ENCODE measurements at places on chromosomes 12 and 14. TPM values are rescaled to one million over a fixed set of nuclear protein-coding genes. Genes with fewer than 3 reads are reported as not detected.

DNA sequence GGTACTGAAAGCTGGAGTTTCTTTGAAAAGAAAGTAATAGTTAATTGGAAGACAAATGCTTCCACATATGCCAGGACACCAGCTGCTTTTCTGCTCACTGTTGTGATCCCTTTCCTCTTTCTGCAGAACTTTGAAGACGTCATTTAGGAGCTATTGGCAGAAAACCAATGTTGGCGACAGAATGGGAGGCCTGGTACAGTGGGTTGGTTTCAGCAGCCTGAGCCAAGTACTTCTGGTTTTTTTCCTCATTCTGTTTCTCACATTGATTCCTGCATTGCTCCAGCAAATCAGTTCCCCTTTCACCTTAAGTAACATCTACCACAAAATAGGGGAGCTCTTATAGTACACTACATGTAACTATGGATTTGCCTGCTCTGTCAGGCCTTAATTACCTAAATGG, 96.9 kb downstream of the FIGNL2 start:
- no peak for DNase-seq

DNA sequence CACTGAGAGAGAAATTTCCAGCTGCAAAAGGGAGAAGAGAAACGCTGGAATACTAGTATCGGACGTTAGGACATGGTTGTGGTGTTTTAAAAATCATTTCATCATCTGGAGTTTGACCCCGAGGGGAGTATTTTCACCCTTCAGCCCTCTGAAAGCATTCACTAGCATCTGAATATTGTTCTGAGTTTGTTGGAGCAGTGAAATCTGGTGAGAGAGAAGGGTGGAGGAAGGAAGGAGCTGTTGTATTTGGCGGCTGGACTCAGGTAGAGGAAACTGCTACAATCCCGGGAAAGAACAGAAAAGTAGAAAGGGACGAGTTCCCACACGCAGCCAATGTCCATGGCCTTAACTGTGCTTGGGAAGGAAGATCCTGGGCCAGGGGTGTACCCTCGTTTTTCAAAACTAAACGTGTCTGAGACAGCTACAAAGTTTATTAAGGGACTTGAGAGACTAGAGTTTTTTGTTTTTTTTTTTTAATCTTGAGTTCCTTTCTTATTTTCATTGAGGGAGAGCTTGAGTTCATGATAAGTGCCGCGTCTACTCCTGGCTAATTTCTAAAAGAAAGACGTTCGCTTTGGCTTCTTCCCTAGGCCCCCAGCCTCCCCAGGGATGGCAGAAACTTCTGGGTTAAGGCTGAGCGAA, 896 bp upstream of the CDKN1B start:
- DNase-seq, result no peak

- no peak for DNase-seq
Observed at GRCh38 chr12:19867970-19868369, 428.7 kb downstream of the AEBP2 start.

The KRT72 gene
- 7.7 TPM for total RNA-seq

- DNase-seq, result no peak
Observed at GRCh38 chr14:101681795-101682194, 79.7 kb upstream of the PPP2R5C start.

- no peak for DNase-seq
Observed at GRCh38 chr12:126545411-126545810, 1480.2 kb downstream of the AACS start.

DNA sequence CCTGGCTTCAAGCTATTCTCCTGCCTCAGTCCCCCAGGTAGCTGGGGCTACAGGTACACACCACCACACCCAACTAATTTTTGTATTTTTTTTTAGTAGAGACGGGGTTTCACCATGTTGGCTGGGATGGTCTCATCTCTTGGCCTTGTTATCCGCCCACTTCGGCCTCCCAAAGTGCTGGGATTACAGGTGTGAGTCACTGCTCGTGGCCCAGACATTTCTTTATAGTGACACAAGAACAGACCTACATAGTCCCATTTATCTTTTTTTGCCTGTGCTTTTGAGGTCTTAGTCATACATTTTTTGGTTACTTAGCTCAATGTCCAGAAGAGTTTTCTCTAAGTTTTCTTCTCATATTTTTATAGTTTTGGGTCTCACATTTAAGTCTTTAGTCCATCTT, 247.4 kb downstream of the SYT10 start:
- no peak for DNase-seq

The HVCN1 gene
- total RNA-seq, result 2.8 TPM

DNA sequence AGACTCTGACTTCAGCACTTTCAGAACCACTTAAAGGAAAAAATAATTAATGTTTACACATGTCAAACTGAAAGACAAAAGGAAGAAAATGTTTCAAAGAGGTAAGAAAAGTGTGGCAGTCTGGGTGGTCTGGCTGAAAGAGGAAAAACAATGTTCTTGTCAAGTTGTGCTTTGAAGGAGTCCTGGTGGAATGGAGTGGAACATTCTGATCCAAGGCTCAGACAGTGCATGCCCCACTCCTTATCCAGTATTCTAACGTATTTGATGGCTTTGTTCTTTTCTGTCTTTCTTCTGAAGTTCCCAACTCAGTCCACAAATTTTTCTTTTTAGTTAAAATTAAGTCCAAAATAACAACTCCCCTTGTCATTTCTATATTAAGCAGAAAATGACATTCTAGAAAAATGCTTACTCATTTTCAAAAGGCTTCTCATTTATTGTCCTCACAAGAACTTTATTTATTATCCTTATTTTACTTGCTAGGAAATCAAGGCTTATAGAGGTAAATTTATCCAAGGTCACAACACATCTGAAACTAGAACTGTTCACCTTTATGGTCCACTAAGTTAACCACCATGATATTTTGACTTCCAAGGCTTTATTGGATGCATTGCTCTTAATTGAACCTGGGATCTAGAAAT, 121.7 kb upstream of the NAP1L1 start:
- DNase-seq, result no peak

The REP15 gene
- 1.0 TPM for total RNA-seq

The C14orf93 gene
- total RNA-seq, result 12.6 TPM

DNA sequence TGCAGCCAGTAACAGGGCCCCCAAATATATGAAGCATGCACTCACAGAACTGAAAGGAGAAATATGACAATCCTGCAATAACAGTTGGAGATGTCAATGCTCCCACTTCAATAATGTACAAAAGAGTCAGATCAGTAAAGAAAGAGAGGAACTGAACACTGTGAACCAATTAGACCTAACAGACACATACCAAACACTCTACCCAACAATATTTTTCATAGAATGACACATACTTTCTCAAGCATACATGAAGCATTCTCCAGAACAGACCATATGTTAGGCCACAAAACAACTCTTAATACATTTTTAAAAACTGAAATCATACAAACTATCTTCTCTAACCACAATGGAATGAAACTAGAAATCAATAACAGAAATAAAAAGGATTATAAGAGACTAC, 80.2 kb downstream of the ELK3 start:
- DNase-seq, result no peak

DNA sequence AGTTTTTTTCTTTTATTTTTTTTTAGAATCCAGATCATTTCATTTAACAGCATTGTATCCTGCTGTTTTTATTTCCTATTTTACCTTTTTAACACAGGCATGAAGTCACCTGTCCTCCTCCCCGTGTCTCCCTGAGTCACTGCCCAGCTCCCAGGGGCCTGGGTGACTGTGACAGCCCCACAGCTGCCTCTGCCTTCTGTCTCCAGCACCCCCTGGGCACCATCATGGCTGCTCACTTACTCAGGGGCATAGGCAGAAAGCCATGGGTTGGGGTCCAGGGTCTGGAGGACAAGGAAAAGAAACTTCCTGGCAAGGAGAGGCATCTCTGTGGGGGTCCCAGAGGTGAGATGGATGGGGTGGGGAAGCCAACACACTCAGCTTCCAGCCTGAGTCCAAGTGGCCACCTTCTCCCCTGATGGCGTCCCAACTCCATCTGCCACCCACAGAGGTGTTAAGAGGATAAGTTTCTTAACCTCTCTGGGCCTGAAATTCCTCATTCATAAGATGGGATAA, 25.3 kb downstream of the TMEM63C start:
- no peak for DNase-seq

DNA sequence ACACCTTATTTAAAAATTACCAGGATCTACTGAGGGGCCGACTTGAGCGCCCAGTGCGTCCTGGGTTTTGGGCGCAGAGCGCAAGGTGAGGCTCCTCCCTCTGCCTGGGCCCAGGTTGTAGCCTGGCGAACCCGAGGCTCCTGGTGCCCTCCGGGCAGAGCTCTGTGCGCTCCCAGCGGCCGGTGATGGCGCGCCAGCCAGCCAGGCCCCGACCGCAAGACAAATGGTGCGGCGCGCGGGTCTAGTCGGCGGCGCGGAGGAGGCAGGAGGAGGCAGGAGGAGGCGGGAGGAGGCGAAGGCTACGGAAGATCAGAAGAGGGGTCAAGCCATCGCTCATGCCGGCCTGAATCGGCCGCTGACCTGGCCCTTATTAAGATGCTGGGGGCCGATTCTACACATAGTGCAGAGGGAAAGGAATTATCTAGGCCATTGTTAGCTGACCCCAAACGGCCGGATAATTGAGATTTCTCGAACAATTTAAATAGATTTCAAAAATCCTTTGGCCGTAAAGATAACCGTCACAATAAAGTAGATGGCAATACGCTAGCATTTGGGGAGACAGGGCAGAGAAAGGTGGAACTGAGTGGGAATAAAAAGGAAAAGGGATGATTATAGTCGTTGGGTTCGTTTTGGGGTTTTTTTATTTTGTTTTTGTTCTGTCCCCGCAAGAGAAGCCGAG, 2.8 kb downstream of the TBX5 start:
- DNase-seq, result no peak

The HAL gene
- 1.2 TPM for total RNA-seq

- no peak for DNase-seq
Observed at GRCh38 chr12:58424735-58425392, 483.5 kb downstream of the ATP23 start.

The TEX52 gene
- total RNA-seq, result 0.43 TPM

The LALBA gene
- not detected for total RNA-seq

The KERA gene
- not detected for total RNA-seq

DNA sequence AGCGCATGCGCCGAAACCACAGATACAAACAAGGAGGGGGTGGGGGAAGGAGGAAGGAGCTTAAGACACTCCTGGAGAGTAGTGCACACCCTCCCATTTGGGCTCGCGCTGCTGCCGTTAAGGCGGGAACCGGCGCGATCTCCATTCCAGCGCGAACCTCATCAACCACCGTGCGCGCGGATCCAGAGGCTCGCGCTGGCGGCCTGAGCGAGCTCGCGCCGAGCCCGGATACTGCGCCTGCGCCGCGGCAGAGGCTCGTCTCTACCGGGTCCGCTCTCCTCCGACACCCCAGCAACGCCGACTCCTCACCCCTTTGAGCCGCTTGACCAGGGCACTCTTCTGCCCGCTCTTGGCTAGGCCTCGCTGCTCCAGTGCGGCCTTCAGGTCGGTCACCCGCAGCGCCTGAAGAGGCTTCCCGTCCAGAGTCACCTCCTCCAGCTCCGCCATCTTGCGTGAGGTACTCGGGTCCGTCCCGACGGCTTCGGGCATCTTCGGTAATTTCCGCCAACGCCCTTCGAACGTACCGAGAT, at the start of gene ACIN1:
Gene ACIN1 (minus strand): TSS at position 471 of the 530 bp plus-strand sequence. CDS start 24 bp downstream, at position 447.
- peak; percentile 99 for DNase-seq

- DNase-seq, result peak; percentile 25
Observed at GRCh38 chr12:104477510-104478390, 21.0 kb downstream of the CHST11 start.
